ENCODE measurements at places on chromosomes 6 and 20. TPM values are rescaled to one million over a fixed set of nuclear protein-coding genes. Genes with fewer than 3 reads are reported as not detected.

DNA sequence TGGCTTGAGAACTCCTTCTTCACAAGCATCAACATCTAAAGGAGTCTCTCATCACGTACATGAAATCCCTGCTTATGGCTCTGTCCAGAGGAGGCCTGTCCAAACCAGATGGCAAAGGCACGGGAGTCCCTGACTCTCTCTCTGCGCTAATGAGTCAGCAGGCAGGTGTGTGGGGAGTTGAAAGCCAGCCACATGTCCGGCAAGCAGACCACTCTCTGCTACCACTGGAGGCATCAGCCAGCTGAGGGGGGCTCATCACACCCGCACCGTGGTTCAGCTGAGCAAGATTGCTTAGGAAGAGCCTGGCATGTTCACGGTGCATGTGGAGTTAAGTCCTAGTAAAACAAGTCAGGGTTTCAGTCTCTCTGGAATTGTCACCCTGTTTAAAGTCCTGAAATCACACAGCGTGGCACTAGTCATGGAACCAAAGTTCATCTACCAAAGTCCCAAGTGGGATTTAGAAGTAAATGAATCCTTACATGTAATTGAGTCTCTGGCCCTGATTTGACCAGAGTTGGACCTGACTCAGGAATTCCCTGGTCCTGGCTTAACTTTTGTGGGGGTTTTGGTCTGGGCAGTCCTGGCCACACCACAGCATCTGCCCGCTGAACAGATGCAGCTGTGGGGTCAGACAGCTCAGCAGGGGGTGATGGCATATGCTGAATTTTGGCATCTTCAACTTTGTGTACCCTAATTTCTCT lies 155.2 kb upstream of the RIN2 start:
- DNase-seq, result no peak

DNA sequence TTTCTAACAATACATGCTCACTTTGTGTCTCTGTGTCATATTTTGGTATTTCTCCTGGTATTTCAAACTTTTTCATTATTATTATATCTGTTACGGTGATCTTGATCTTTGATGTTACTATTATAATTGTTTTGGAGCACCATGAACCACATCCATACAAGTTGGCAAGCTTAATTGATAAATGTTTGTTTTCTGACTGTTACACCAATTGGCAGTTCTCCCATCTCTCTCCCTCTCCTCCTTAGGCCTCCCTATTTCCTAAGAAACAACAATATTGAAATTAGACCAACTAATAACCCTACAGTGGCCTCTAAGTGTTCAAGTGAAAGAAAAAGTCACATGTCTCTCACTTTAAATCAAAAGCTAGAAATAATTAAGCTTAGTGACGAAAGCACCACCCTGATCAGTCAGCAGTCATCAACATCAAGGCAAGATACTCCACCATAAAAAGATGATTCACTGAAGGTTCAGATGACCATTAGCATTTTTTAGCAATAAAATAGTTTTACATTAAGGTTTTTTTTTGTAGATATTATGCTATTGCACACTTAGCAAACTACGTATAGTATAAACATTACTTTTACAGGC lies 61.5 kb downstream of the IBTK start:
- DNase-seq, result no peak

DNA sequence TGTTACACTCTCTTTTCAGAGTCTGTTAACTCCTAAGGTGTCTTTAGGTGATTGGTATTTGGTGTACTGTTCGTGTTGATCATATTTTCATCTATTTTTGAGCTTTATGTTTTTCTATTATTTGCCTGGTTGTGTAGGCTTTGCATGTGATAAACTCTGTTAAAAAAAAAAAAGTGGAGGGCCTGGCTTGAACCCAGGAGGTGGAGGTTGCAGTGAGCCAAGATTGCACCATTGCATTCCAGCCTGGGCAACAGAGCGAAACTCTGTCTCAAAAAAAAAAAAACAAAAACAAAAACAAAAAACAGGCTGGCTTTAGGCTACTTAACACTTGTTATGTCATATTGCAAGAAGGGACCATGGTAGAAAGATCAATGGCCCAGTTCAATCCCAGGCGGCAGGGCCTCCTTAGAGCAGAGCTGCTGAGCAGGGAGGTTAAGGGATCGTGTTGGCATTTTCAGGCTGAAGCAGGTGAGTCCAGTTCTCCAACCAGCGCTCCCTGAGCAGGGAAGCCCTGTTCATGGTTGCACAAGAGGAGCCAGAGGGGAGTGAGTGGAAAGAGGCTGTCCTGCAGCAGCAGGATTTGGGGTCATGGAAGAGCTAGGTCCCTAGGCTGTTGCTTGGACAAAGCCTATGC lies 8.5 kb downstream of the PYGB start:
- DNase-seq, result peak; percentile 23

GRCh38 chr6:127481111-127481510 lies 21.9 kb upstream of the KIAA0408 start:
- DNase-seq, result no peak

- DNase-seq, result no peak
Observed at GRCh38 chr6:149860834-149861602, 3.1 kb downstream of the LRP11 start.

GRCh38 chr6:34593701-34594100 lies 37.6 kb upstream of the SPDEF start:
- DNase-seq, result no peak

DNA sequence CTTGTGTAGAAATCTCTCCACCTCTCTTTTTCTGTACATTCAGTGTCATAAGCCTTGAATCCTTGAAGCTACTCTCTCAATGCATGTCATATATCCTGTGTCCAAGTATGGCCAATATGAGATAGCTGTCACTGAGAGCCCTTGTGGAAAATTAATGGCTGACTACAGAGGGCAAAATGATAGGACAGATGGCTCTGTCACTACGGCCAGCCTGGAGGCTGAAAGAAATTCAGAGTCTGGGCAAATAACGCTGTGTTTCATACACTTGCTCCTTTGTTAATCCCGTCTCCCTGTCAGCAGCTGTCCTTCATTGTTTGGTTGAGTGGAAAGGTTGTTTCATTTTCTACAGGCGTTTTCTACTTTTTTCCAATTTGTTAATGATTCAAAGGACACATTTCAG lies 70.4 kb upstream of the VGLL2 start:
- no peak for DNase-seq

DNA sequence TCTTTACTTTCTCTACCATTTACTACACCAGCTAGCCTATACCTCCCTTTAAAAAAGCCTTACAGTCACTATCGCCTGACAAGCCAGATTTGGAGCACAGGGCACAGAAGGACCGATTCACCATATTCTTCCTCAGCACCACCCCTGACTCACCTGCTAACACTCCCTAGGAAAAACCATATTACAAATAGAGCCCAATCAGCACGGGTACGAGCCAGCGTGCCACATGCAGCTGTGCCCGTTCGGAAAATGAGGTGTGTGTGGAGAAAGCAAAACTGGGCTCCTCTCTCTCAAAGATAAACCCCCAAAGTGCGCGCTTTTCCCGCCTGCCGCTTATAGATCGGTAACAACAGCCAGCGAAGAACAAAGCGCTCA lies 1.2 kb downstream of the SYNCRIP start:
- DNase-seq, result no peak

GRCh38 chr6:25010902-25011625 lies 75.3 kb upstream of the RIPOR2 start:
- no peak for DNase-seq

GRCh38 chr6:42211726-42212125 lies 5.9 kb downstream of the MRPS10 start:
- no peak for DNase-seq

DNA sequence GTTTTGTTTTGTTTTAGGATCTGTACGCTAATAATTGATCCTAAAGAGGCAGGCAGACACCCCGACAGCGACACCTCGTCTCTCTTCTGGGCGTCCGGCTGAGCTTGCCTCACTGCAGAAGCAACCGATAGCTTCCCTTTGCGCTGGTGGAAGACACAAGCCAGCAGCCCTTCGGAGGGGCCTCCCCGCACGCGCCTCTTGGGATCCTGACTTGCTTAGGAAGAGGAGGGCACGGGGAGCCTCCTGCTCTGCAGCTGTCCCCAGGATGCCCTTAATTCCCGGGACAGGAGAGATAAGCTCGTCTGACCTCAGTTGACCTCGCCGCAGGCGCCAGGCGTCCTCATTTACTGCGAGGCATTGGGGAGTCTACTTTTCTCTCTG lies 94.0 kb downstream of the CD83 start:
- no peak for DNase-seq

- no peak for DNase-seq
Observed at GRCh38 chr6:41200296-41200900, 551 bp downstream of the TREML2 start.

GRCh38 chr6:25652007-25652515 lies at the start of gene SCGN:
Gene SCGN (plus strand): TSS chr6:25652215. CDS start chr6:25652404, 189 bp downstream.
- no peak for DNase-seq

GRCh38 chr20:50085481-50086365 lies 27.2 kb downstream of the UBE2V1 start:
- no peak for DNase-seq

DNA sequence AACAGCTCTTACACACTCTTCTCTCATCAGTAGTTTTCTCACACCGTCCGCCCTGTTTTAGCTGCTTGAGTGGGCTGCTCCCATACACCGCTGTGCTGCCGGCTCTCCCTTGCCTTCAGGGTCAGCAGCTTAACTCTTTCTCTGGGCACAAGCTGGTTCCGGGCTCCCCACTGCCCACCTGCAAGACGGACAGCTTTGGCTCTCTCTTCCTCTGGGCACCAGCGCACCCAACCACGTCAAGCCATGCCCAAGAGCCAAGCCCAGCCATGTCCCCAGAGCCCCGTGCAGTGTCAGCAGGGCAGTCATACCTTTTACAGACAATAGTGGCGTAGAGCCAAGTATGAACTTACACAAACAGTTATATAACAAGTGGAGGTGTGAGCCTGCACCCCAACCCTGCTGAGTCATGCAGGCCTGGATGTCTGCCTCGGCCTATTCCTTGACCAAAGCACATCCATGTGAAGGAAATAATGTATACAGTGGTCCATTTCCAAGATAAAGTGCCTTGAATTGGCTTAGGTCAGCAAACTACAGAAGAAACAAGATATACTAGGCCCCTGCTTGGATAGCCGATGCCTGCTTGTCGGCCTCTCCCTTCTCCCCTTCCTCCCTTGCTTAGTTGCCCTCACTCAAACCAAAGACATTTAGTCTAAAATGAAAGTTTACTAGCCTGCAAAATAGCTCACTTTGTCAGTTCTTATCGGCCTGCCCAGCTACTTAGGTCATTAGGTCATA lies 89.3 kb downstream of the JPH2 start:
- no peak for DNase-seq

DNA sequence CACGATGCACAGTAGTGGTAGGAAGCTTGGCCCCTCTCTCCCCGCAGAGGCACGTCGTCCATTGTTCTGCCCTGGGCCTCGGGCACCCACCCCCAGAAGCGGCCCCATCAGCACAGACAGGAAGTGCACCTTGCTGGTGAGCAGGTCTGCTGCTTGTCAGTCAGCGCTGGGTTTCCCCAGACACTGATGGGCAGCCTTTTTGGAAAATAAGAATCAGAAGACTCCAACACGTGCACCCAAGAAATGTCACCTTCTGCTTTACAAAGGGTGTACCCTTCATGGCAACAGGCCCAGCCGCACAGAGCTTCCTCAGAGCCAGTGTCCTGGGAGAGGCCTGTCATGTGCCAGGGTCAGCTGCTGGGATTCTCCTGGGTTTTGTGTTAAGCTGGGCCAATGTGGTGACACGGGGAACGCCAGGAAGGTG lies 34.7 kb upstream of the IRF4 start:
- DNase-seq, result no peak

DNA sequence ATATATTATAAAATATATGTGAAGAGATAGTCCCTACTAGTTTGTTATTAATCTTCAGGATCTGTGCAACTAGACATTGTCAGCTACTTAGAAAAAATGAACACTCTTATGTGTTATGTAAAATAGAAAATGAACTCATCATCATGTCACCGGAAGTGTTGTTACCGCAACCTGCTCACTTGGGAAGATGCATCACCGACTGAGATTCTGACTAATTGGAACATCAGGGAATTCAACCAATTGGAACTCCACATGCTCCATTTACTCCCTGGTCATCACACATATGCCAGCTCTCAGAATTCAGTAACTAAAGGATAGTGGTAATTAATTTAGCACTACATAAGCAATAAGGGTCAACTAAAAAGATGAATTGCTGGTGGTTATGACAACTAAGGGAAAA lies 16.7 kb upstream of the B3GAT2 start:
- no peak for DNase-seq

DNA sequence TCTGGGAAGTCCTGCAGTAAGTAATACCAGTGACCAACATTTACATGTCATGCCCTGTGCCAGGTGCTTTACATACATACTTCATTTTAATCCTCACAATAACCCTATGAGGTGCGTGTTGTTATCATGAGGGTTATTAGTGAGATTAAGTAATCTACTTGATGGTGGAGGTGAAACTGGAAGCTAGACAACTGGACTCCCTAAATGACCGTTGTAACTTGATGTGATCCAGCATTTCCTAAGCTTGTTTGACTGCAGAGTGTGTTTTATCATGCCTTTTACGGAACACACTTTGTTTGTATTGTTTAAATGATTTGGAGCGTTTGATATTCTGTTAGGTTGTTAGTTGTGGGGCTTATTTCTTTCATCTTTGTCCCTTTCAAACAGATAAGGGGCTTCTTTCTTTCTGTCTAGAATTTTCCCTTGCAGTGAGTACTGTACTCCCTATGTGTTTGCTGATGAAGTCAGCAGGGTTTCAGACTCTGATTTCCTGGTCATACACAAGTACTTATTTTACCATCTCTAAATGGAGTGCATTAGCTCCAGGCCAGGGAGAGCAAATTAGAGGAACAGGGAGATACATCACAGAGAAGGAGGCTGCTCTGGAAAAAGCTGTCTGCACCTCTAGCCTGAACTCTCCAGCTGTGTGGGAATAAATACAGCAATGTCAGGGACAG lies 29.7 kb downstream of the CHMP4B start:
- DNase-seq, result no peak

GRCh38 chr6:107832151-107833056 lies 8.3 kb upstream of the SCML4 start:
- no peak for DNase-seq

DNA sequence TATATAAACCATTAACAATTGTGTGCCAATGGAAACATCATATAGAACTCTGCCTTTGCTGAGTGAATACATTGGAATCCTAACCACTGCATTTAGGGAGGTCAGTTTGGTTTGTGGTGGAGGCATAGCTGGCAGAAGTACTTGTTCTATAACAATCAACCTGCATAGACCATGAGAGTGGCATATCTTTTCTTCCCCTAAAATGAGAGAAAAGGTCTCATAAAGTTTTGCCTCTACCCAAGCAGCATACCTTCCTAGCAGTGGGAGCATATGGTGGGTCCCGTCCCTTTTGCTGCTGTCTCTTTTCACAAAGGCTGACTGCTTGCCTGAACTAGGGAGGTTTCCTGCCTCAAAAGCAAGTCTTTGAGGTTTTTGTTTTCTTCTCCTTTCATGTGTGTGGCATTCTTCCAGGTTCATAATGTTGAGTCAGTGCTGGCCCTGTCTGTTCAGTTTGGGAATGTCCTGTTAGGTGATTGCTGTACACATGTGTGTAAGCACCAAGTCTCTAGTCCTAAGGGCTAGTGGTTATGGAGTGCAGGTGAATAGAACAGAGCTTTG lies 61.2 kb upstream of the SUPT3H start:
- no peak for DNase-seq

PSORS1C2 gene
- not detected for total RNA-seq

KCNK17 gene
- 0.33 TPM for total RNA-seq

PDE10A gene
- total RNA-seq, result 2.7 TPM

POM121L2 gene
- total RNA-seq, result not detected

CRISP3 gene
- 0.73 TPM for total RNA-seq

TEAD3 gene
- 26.2 TPM for total RNA-seq

MEP1A gene
- 0.29 TPM for total RNA-seq

OR2J3 gene
- total RNA-seq, result not detected

STK38 gene
- total RNA-seq, result 31.4 TPM

MATN4 gene
- 0.33 TPM for total RNA-seq

TFAP2B gene
- total RNA-seq, result 14.4 TPM

UNC5CL gene
- total RNA-seq, result 1.1 TPM

Data from breast epithelium (tissue), 4 donors.